Brain (organoid and tissue), 16 donors: ENCODE measurements at places on chromosomes 16 and 17.

GRCh38 chr16:28090646-28091377 lies 27.3 kb upstream of the GSG1L start:
- no peak for DNase-seq

DNA sequence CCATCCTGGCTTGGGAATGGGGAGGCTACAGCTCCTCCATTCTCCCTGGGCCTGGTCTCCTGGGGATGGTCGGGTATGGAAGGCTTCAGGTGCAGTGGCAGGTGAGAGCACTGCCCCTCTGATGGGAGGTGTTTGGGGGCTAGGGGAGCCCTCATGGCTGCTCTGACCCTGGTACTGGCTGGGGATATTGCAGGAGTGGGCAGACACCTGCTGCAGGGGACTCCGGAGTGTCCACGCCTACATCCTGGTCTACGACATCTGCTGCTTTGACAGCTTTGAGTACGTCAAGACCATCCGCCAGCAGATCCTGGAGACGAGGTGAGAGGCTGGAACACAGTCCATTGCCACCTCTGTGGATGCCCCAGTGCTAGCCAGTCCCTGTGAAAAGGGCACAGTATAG lies 8.8 kb downstream of the RASL10B start:
- no peak for DNase-seq

- no peak for DNase-seq
Observed at GRCh38 chr16:81224824-81225223, 13.7 kb upstream of the BCO1 start.

DNA sequence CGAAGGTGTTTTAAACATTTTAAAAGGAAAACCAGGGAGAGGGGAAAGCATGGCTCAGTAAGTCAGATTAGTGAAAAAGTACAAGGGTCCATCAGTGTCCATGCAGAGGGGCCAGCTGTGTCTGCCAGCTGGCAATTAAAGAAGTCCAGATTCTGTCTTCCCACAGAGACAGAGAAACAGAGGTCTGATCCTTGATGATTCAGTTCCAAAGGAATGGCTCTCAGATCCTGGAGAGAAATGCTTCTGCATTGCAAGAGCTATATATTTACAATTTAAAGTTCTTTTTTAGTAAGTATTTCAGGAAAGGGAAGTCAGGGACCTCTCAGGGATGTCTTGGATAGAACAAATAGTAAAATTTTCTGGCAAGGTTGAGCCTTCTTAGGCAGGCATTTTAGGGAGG lies 56.2 kb downstream of the HSD17B2 start:
- no peak for DNase-seq

GRCh38 chr17:34389126-34389750 lies 26.2 kb upstream of the CCL1 start:
- no peak for DNase-seq
